H1 (cell line): ENCODE measurements at places on chromosomes 13 and 19.

DNA sequence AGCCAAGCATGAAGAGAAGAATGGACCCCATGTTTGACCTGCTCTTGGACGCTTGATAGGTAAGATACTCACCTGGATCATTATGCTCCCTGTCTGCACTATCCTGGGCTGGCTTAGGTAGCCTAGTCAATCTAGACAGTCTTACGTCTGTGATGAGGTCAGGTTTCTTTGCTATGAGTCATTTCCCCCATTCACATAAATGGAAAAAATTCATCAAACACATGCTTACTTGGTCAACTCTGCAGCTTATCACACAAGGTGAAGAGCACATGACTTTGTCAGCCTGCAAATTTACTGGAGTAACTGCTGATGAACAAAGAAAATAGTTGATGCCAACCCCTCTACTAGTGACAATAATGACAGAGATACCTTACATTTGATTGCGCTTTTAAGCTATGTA lies 170.0 kb downstream of the NUFIP1 start:
- DNase-seq = no peak

- DNase-seq = no peak
Observed at GRCh38 chr13:30410705-30411125, 11.6 kb upstream of the UBE2L5 start.

DNA sequence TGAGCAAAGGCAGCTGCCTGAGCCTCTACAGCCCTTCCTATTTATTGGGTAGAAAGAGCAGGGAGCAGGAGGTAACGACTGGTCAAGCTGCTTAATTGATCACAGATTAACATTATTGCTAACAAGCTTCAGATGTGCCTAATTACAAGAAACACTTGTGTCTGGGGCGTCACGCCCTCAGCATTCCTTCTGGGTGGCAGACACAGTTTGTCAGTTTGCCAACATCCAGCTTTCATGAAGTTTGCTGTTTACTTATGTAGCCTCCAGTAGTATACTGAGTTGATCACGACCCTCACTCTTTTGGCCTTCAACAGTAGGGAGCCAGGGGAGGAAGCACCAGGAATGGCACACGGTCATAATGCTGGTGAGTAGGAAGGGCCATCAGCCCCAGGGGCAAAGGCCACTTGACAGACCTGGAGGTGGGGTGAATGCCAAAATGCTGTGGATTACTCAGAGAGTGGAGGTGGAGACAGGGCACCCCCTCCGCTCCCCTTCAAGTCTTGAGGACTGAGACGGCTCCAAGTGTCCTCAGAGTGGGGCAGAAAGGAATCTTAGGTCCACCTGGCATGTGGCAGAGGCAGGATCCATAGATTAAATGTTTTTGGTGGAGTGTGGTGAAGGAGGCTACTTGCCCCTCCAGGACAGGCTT lies 34.9 kb upstream of the PSPC1 start:
- no peak for DNase-seq

GRCh38 chr19:6172074-6172863 lies 36.8 kb downstream of the ACSBG2 start:
- no peak for DNase-seq

DNA sequence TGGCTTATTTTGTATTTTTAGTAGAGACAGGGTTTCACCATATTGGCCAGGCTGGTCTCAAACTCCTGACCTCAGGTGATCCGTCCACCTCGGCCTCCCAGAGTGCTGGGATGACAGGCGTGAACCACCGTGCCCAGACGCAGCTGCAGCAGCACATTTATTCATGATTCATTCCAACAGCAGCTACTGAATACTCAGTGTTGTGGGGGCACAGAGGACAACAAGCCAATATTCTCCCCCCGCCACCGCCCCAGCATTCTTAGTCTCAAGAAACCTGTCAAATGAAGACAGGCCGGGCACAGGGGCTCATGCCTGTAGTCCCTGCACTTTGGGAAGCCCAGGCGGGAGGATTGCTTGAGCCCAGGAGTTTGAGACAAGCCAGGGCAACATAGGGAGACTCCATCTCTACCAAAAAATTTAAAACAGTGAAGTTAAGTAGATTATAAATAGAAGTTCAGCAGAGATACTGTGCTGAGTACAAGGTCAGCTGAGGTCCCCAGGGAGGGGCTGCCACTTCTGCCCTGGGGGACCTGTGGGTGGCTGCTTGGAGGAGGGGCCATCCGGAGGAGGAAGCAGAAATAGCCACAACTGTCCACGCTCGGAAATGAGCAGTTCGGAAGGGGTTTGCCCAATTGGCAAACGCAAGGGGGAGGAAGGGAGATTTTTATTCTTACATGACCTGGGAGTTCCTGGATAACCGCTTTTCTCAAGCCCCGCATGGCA lies 4.3 kb downstream of the DOT1L start:
- no peak for DNase-seq
